SJSA1 (cell line): ENCODE measurements at places on chromosomes 6 and 20. TPM values are rescaled to one million over a fixed set of nuclear protein-coding genes. Genes with fewer than 3 reads are reported as not detected.

The MCCD1 gene
- not detected in 2 replicates for total RNA-seq

The NRSN1 gene
- total RNA-seq, result not detected in 2 replicates

The CRYBG1 gene
- total RNA-seq, result 6.4 and 10.1 TPM in 2 replicates

The CLDN20 gene
- total RNA-seq, result not detected in 2 replicates

The GJA1 gene
- 103 and 164 TPM in 2 replicates for total RNA-seq

DNA sequence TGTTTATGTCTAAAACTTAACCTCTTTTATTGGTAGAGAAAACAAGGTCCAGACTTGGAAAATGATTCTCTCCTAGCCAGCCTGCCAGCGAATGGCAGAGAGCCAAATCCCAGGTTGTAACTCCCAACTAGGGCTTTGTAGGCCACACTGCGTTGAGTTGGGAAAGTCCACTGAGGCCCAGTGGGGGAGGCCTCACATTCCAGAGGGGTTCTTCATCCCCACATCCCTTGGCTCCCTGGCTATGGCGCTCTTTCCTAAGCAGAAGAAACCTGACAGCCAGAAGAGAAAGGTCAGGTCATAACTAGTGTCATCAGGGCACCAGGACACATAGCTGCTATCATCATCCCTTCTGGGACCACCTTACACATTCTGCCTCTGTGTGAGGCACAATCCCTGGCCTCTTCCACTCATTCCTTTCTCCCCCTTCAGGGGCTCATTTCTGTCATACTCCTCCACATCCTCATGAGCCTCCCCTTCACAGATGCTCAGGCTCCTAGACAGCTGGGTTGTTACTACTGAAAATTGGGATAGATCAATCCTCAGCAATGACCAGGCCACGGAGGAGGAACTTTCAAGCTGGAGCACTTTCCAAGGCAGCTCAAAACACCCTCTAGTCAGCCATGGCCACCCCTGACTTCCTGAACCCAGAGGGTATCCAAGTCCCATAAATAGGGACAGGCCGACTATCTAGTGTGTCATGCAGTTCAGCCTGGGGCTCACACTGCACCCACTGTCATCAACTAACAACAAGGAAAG, 48.6 kb downstream of the TCP11 start:
- DNase-seq, result peak; percentile 88

GRCh38 chr6:46990031-46990644, 52.0 kb downstream of the ADGRF1 start:
- peak; percentile 49 for DNase-seq

- DNase-seq, result no peak
Measured at GRCh38 chr6:43801495-43802181, 31.6 kb downstream of the VEGFA start.

DNA sequence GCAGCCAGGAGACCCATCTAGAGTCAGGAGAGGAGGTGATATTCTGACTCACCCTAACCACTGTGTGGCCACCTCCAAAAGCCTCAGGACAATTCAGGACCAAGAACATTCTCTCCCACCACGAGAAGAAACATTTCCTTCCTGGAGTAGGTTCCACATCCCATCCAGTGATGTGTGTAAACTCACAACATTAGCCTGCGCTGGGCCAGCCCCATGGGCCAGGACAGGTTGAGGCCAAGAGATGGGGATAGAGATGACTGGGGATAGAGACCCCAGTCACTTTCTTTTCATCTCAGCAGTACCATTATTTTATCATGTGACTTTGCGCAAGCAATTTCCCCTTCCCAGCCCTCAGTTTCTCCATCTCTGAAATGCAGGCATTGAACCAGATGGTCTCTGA, 126.6 kb upstream of the PTPRT start:
- no peak for DNase-seq

- no peak for DNase-seq
Measured at GRCh38 chr6:97133067-97133466, 149.9 kb downstream of the MMS22L start.

DNA sequence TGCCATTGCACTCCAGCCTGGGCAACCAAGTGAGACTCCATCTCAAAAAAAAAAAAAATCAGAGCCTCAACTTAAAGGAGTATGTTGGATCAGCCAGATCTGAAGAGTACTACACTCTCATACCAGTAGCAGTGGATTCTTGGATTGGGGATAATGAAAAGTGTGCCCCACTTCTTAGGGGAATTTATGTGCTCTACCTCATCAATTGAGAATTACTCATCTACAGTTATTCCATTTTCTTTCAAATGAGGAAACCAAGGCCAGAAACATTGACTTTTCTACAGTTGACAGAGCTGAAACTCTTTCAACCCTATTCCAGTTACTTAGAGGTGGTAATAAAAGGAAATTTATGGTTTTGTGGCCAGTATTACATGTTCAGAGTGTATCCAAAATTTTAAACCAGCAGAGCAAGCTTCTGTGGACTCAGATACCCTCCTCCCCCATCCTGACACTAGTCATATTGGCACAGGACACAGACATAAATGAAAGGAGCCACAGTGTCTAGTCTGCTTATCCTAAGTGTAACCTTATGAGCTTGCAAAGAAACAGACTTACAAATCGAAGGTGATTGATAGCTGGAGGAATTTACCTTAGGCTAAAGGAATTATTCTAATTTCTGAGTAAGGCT, 51.2 kb downstream of the ORC3 start:
- no peak for DNase-seq

DNA sequence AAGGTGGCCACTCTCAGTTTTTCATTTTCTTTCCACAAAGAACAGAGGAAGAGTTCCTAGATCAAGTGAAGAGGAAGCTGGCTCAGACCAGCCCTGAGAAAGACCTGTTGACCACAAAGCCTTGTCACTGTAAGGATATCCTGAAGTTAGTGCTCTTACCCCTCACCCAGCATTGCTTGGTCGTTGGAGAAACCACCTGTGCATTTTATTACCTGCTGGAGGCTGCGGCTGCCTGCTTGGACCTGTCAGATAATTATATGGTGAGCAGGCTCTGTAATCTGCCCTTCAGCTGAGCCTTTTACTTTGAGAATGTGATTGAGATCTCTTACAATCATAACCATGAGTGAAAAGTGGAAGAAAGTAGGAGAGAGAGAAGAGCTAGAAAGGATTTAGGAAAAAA, 21.9 kb downstream of the TREML1 start:
- DNase-seq, result no peak

DNA sequence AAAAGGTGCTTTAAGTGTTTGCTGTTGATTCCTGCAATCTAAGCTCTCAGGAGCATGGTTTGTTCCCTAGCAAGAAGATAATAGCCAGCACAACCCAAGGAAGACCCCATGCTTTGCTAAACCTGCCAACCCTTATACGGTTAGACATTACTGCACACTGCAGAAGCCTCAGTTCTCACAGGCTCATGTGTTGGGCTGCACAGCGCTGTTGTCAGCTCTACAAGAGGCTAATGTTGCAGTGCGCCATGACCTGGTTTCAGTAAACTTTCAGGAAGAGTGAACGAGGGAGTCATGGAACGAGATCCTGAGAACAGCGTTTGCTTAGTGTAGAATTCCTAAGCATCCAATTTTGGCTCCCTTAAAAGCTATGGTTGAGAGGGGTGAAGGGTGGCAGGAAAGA, 218.5 kb downstream of the ARHGAP18 start:
- no peak for DNase-seq

- DNase-seq, result no peak
Measured at GRCh38 chr6:119476554-119476953, 127.0 kb upstream of the MAN1A1 start.

DNA sequence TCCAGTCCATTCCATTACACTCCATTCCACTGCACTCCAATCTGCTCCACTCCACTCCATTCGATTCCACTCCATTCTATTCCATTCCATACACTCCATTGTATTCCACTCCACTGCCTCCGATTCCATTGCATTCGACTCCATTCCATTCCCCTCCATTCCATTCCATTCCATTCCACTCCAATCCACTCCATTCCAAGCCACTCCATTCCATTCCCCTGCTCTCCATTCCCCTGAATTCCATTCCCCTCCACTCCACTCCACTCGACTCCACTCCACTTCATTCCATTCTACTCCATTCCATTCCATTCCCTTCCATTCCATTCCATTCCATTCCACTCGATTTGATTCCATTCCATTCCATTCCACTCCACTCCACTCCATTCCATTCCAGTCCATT, 25.7 kb upstream of the DEFB125 start:
- DNase-seq, result no peak

DNA sequence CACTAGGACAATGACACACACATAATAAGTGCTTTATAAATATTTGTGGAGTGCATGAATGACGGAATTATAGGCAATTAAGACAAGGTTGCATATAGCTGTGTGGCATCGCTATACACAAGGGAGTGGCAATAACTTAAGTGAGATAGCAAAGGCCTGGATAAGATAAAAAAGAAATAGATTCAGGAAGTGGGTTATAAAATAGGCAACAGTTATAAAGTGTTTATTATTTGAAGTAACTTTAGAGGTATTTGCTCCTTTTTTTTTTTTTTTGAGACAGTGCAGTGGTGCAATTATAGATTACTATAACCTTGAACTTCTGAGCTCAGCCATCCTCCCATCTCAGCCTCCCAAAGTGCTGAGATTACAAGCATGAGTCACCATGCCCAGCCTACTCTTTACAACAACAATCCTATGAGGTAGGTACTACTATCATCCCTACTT, 75.9 kb upstream of the LOC128125822 start:
- DNase-seq, result no peak

DNA sequence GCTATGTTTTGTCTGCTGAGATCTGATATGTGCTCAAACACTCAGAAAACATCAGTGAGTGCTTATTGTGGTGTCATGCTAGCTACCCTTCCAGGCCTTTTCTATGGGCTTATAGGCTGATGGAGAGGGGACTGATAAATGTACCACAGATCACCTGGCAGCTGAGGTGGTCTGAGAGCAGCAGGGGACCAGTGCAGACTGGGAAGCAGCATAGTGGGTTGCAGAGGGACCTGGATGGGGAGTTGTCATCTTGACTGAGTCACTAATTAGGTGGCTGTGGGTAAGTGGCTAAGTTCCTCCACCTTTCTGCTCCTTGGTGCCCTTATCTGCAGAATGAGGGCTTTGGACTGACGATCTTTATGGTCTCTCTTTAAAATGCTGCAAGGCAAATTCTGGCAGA, 2.8 kb downstream of the TMEM200A start:
- no peak for DNase-seq

- no peak for DNase-seq
Measured at GRCh38 chr6:101263596-101263995, 129.9 kb upstream of the GRIK2 start.

DNA sequence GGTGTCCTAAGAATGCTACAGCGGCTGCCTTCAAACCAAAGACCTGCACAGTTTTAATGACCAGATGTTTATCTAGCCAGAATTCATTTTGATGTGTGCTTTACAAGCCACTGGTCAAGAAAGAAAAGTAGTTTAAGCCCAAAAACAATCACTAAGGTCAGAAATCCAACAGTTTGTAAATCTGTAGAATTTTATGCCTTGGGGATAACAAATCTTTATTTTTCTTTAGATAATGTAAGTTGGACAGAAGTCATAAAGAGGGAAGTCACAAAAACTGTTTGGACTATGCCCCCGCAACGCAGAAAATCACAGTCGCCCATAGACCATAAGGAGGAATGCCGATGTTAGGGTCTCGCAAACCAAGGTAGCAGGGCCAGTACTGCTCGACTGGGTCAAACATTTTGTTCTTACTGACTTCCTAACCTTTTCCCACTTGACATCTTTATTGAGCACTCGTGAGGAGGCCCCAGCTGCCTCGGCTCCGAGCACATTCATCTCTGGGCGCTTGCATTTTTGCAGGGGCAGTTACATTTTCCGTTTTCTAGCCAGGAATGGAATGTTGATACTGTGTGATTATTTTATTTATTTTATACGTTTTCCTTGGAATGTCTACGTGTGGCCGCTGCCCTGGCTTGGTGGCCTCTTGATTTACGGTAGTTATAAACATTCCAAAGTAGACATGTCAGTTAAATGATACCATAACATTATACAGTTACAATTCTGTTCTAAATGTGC, 56.7 kb upstream of the APCDD1L start:
- peak; percentile 99 for DNase-seq

DNA sequence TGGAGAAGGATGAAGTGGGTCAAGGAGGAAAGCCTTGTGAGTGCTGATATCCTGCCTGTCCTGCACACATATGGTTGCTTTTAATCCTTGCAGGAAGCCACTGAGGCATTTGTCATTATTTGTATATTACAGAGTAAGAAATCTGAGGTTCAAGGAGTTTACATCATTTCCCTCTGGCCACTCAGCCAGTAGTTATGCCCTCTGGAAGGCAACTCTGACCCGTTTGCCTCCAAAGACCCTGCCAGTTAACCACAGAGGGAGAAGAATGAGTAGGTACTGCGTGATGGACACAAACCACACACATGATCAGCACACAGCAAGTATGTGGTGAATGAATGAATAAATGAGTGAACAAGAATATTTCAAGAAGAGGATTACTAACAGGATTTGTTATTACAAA, 7.9 kb upstream of the FAM210B start:
- no peak for DNase-seq

DNA sequence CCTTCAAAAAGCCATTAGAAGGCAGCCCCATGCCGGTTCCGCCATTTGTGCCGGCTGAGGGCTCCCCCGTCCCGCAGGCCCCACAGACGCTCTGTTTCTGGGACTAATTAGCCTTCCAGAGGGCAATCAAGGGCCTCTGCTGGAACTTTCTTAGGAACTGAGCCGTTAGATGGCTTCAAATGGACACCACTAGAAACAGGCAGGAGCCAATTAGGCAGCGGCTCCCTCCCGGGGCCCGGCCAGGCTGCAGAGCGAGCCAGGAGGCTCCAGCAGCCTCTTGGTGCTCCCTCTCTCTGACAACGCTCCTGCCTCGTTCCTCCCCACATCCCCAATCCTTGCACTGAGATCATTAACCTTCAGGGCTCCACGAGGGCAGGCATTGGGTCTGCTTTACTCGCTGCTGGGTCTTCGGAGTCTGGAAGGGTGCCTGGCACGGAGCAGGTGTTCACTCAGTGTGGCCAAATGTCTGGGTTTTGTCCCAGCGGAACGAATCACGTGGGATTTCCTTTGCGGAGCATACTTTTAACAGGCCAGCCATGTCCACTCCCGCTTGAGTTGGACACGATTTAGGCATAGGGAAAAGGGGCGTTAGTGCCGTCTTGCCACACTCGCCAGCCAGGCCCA, 98.3 kb downstream of the TMEM242 start:
- DNase-seq, result no peak

GRCh38 chr6:37372116-37372515, 18.3 kb downstream of the RNF8 start:
- no peak for DNase-seq

GRCh38 chr20:3307725-3308124, 68.7 kb upstream of the SLC4A11 start:
- DNase-seq, result no peak

DNA sequence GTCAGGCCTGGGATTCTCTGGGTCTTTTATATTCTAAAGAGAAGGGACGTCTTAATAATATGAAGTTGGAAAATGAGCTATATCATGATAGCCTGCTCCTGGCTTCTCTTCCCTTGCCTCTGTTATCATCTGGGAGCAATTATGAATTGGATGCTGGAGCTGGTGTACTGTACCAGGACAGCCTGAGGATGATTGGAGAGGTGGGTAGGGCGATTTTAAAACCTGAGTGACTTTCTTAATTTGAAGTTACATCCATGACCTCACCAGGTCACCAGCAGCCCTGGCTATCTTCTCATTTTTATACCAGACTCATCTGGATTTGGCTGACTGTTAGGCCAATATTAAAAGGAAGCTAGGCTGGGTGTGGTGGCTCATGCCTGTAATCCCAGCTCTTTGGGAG, 317.6 kb downstream of the CLIC5 start:
- no peak for DNase-seq

GRCh38 chr6:25193460-25194171, 85.6 kb upstream of the CARMIL1 start:
- peak; percentile 70 for DNase-seq

GRCh38 chr6:155351273-155352129, 37.2 kb upstream of the TFB1M start:
- DNase-seq, result no peak

GRCh38 chr6:29589423-29590048, 4.6 kb downstream of the OR2H2 start:
- peak; percentile 28 for DNase-seq
